Heart left ventricle (tissue), 16 donors: ENCODE measurements at places on chromosomes 11 and 22. TPM values are rescaled to one million over a fixed set of nuclear protein-coding genes. Genes with fewer than 3 reads are reported as not detected.

SCGB1D4 gene
- total RNA-seq = not detected

GRCh38 chr11:82631722-82632630 lies 101.7 kb downstream of the FAM181B start:
- H3K36me3 ChIP-seq = no peaks in the 10 kb centered on the region
- H3K4me3 ChIP-seq = no peak overlapping the region
- no peaks in the 10 kb centered on the region for H3K4me1 ChIP-seq
- H3K27me3 ChIP-seq = no peaks in the 10 kb centered on the region
- no peak overlapping the region for H3K27ac ChIP-seq

VPREB3 gene
- total RNA-seq = not detected

GRCh38 chr22:37018815-37019308 lies 385 bp downstream of the TST start:
- no peaks in the 10 kb centered on the region for H3K27me3 ChIP-seq
- peak overlapping the region; percentile 93 for H3K4me3 ChIP-seq
- H3K4me1 ChIP-seq = peaks cover 18% of the 10 kb centered on the region
- peak; percentile 71 for DNase-seq

DNA sequence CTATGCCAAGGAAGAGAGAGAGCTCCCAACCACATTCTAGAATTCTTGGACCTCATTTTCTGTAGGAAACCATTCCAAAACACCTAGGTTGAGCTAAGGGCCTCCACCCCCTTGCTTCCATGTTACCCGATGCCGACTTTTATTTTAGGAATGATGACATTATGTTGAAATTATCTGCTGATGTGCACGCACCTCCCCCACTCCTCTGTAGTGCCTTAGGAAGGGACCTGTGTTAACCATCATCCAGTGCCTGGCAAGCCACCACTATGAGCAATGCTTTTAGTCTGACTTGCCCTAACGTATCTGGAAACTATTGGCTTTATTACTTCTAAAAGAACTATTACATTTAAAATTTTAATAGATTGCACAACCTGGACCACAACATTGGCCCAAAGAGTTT lies 42.1 kb downstream of the NCAPD3 start:
- H3K4me3 ChIP-seq = no peak overlapping the region
- H3K27ac ChIP-seq = no peak overlapping the region
- H3K27me3 ChIP-seq = no peaks in the 10 kb centered on the region
- peaks cover 73% of the 10 kb centered on the region for H3K36me3 ChIP-seq

DNA sequence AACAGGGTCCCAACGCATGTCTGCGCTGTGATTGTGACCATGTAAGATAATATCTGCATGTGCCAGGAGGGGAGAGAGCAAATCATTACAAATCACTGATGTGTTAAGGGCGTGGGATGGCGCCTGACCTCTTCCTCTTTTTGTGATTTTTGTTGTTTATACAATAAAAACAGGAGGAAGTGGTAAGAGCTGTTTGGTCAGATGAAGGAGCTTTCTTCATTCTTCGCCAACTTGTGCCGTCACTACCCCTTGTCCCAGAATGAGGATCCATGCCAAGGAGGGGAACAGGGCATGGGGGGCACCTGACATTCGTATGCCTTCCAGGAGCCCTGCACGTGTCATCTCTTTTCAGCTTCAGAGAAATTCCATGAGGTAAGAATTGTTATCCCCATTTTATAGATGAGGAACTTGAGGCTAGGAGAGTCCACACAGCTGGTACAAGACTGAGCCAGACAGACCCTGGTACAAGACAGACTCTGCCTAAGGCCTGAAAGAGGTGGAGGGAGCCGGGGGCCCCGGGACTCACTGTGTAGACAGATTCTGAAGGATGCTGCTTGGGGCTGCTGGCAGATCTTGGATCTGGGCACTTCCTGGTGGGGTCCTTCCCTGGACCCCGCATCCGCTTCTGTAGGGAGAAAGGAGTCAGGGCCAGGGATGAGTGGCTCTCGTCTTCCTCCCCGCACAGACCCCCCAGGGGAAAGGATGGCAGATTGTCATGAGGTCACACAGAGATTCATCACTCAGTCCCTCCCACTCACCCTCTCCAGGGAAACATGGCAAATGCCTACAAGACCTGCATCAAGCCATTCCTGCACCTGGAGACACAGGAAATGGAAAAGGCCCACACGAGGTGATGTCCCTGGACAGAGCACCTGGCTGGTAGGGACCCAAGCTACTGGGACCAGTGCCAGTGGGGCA lies 34.6 kb downstream of the NFAM1 start:
- peak; percentile 29 for DNase-seq
- H3K36me3 ChIP-seq = no peaks in the 10 kb centered on the region
- H3K4me1 ChIP-seq = no peaks in the 10 kb centered on the region
- peak overlapping the region; percentile 23 for H3K27ac ChIP-seq
- no peak overlapping the region for H3K4me3 ChIP-seq

- H3K4me1 ChIP-seq = peaks cover 29% of the 10 kb centered on the region
- H3K27me3 ChIP-seq = no peaks in the 10 kb centered on the region
- H3K4me3 ChIP-seq = no peak overlapping the region
- H3K36me3 ChIP-seq = peaks cover 27% of the 10 kb centered on the region
- H3K27ac ChIP-seq = peak overlapping the region; percentile 61
- no peak for DNase-seq
Measured at GRCh38 chr11:62712276-62712812, 4.9 kb downstream of the GNG3 start.

OR51F2 gene
- total RNA-seq = not detected

SLCO2B1 gene
- total RNA-seq = 19.0 TPM

GRCh38 chr11:78715639-78716311 lies 141.1 kb upstream of the NARS2 start:
- DNase-seq = no peak
- no peak overlapping the region for H3K27ac ChIP-seq
- H3K4me3 ChIP-seq = no peak overlapping the region
- H3K36me3 ChIP-seq = no peaks in the 10 kb centered on the region
- no peaks in the 10 kb centered on the region for H3K4me1 ChIP-seq

DNA sequence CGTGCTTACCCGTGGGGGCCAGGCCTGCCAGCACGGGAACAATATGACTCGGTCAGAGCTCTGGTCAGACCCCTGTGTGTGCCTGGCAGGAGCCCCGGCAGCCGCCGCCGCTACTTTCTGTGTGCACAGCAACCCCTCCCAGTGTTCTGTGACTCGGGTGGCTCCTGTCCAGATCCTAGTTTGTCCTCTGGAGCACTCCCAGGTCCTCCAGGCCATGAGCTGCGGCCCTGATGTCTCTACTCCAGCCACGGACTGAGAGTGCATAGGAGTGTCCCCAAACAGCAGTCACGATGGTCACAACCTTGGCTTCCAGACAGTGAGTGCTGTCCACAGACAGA lies 3.2 kb downstream of the NDUFS8 start:
- peak; percentile 65 for DNase-seq
- H3K36me3 ChIP-seq = no peaks in the 10 kb centered on the region
- peaks cover 55% of the 10 kb centered on the region for H3K4me1 ChIP-seq
- H3K4me3 ChIP-seq = no peak overlapping the region
- no peaks in the 10 kb centered on the region for H3K27me3 ChIP-seq
